ENCODE measurements at places on chromosomes 12 and 14.

- no peak for DNase-seq
- no peak overlapping the region for H3K4me3 ChIP-seq
- H3K27me3 ChIP-seq: no peaks in the 10 kb centered on the region
- H3K36me3 ChIP-seq: no peaks in the 10 kb centered on the region
These were observed 32.1 kb downstream of the TXNRD1 start for GRCh38 chr12:104247698-104248097.

DNA sequence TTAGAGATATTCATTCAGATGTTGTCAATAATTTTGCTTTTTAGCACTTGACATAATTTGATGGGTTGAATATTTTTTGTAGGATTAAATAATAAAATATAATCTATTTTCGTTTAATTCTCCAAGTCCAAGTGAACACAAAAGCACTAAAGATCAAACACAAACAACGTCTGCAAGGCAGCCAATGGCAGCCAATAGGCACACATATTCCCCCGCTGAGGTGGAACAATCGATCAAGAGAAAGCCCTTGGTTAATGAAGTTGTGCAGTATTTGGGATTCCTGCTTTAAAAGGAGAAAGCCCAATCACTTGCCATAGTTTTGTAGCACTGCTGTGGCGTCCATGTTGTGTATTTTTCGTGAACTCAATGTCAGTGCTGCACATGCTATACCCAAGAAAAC, 1.5 kb downstream of the DHRS7 start:
- no peak for DNase-seq
- H3K4me3 ChIP-seq: peak overlapping the region; percentile 98
- H3K4me1 ChIP-seq: peaks cover 37% of the 10 kb centered on the region
- peak overlapping the region; percentile 98 for H3K27ac ChIP-seq
- no peaks in the 10 kb centered on the region for H3K27me3 ChIP-seq

- H3K4me1 ChIP-seq: no peaks in the 10 kb centered on the region
- H3K36me3 ChIP-seq: no peaks in the 10 kb centered on the region
- H3K27ac ChIP-seq: no peak overlapping the region
- H3K4me3 ChIP-seq: no peak overlapping the region
These were observed 49.2 kb downstream of the BRMS1L start for GRCh38 chr14:35875296-35875695.

DNA sequence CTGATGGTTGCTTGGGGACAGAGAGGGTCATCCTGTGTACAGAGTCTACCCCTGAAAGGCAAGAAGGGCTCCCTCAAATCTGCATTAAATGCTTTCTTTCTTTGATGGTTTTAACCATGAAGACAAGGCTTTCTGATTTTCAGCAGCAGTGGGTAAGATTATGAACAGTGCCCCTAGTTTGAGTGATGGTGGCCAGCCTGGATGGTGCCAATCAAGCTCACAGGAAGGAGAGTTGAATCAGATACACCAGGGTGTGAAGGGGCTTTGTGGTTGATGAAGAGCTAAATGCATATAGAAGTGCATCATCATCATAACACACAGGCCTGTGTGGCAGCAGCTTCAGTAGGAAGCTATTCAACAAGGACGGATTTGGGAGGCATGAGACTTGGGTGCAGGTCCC, 5.7 kb downstream of the KRT85 start:
- peaks cover 31% of the 10 kb centered on the region for H3K27me3 ChIP-seq
- no peaks in the 10 kb centered on the region for H3K36me3 ChIP-seq
- H3K4me1 ChIP-seq: peaks cover 44% of the 10 kb centered on the region

GRCh38 chr12:79993106-79993862, 58.4 kb upstream of the PPP1R12A start:
- no peak overlapping the region for H3K27ac ChIP-seq
- H3K4me1 ChIP-seq: no peaks in the 10 kb centered on the region
- no peak overlapping the region for H3K4me3 ChIP-seq
- no peak for DNase-seq
- H3K27me3 ChIP-seq: no peaks in the 10 kb centered on the region
